ENCODE measurements at places on chromosomes 5 and 9. TPM values are rescaled to one million over a fixed set of nuclear protein-coding genes. Genes with fewer than 3 reads are reported as not detected.

CD14 gene
- 17.6 TPM for total RNA-seq

GRXCR2 gene
- total RNA-seq, result not detected

SHOC1 gene
- not detected for total RNA-seq

CDH9 gene
- total RNA-seq, result 16.0 TPM

ARL14EPL gene
- total RNA-seq, result not detected

HMCN2 gene
- 2.3 TPM for total RNA-seq

BHMT2 gene
- 0.82 TPM for total RNA-seq

CBY3 gene
- total RNA-seq, result 0.64 TPM

NIM1K gene
- total RNA-seq, result 6.3 TPM

SAPCD2 gene
- total RNA-seq, result 4.7 TPM

LECT2 gene
- not detected for total RNA-seq

TAS2R1 gene
- 0.45 TPM for total RNA-seq

LPCAT1 gene
- 82.4 TPM for total RNA-seq

DMRT3 gene
- not detected for total RNA-seq

CYLC2 gene
- total RNA-seq, result not detected

IRGM gene
- total RNA-seq, result 0.45 TPM

PCDHGB3 gene
- 21.2 TPM for total RNA-seq

OR1Q1 gene
- total RNA-seq, result not detected

SPATA31D4 gene
- total RNA-seq, result not detected

ASS1 gene
- total RNA-seq, result 37.8 TPM

BTNL3 gene
- 0.09 TPM for total RNA-seq

TXNDC8 gene
- not detected for total RNA-seq

FYB1 gene
- 1.9 TPM for total RNA-seq

CXCL14 gene
- total RNA-seq, result 0.73 TPM

CCIN gene
- 2.3 TPM for total RNA-seq

GARIN3 gene
- not detected for total RNA-seq

CNTRL gene
- 25.0 TPM for total RNA-seq

RANBP3L gene
- total RNA-seq, result 8.0 TPM

MARCOL gene
- total RNA-seq, result not detected

MSMP gene
- not detected for total RNA-seq

KIF2A gene
- 140 TPM for total RNA-seq

ZBTB43 gene
- total RNA-seq, result 15.1 TPM

TLR4 gene
- 8.4 TPM for total RNA-seq

FBP2 gene
- not detected for total RNA-seq

NREP gene
- 717 TPM for total RNA-seq

SLC25A2 gene
- total RNA-seq, result 0.36 TPM

RNF145 gene
- total RNA-seq, result 71.3 TPM

ANGPTL2 gene
- 8.5 TPM for total RNA-seq

PCDHGB1 gene
- total RNA-seq, result 16.8 TPM

All from cerebellum (tissue), 4 donors.